Sigmoid colon (tissue), 7 donors: ENCODE measurements at places on chromosomes 4 and X.

DNA sequence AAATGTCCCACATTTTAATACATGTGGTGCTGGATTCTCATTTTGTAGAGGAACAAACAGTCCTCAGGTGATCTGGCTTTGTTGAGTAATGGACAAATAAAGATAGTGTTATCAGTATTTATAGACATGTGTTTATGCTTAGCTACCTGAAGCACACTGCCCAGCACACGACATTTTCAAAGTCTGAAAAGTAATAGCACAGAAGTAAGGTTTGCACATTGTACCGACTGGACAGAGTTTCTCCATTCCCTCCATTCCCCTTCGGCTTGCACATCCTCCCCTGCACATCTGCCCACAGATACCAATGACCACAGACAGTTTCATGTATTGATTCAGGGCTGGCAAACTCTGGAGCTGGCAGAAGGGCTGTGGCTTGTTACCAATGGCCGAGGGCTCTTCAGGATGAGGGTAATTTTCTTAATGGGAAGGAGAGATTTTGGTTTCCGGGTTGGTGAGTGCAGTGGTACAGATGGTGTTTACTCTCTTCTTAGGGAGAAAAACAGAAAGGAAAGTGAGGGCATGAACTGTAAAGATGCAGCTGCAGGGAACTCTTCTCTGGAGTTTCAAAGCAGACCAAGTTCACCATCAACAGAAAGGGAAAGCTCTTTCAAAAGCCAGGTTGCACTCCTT is 2.3 kb downstream of the GRPR start:
- H3K4me1 ChIP-seq, result no peaks in the 10 kb centered on the region
- no peak overlapping the region for H3K4me3 ChIP-seq
- no peak for DNase-seq

- no peak overlapping the region for H3K4me3 ChIP-seq
- no peaks in the 10 kb centered on the region for H3K4me1 ChIP-seq
- H3K27me3 ChIP-seq, result no peaks in the 10 kb centered on the region
Measured at GRCh38 chrX:101429934-101430333, 21.9 kb downstream of the HNRNPH2 start.

- no peaks in the 10 kb centered on the region for H3K4me1 ChIP-seq
- H3K4me3 ChIP-seq, result no peak overlapping the region
- no peak for DNase-seq
- H3K36me3 ChIP-seq, result no peaks in the 10 kb centered on the region
Measured at GRCh38 chr4:126328914-126329313, 1014.2 kb downstream of the FAT4 start.

DNA sequence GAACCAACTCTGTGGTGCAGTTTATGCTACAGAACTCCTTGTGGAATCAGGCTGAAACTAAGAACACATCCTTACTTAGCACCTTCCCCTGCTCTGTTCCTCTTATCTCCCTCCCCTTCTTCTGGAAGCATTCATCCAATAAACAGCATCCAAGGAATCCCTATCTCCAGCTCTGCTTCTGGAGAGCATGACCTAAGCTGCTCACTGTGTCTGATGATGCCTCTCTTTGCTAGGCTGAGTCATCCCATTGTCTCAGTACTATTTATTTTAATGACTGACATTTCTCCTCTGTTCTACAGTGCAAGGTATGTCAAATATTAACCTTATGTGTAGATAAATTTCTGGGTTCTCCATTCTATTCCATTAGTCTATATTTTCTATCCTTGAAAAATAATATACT is 71.2 kb downstream of the BEND2 start:
- H3K4me1 ChIP-seq, result no peaks in the 10 kb centered on the region
- no peaks in the 10 kb centered on the region for H3K36me3 ChIP-seq
- no peak overlapping the region for H3K27ac ChIP-seq
- H3K4me3 ChIP-seq, result no peak overlapping the region
- no peaks in the 10 kb centered on the region for H3K27me3 ChIP-seq

DNA sequence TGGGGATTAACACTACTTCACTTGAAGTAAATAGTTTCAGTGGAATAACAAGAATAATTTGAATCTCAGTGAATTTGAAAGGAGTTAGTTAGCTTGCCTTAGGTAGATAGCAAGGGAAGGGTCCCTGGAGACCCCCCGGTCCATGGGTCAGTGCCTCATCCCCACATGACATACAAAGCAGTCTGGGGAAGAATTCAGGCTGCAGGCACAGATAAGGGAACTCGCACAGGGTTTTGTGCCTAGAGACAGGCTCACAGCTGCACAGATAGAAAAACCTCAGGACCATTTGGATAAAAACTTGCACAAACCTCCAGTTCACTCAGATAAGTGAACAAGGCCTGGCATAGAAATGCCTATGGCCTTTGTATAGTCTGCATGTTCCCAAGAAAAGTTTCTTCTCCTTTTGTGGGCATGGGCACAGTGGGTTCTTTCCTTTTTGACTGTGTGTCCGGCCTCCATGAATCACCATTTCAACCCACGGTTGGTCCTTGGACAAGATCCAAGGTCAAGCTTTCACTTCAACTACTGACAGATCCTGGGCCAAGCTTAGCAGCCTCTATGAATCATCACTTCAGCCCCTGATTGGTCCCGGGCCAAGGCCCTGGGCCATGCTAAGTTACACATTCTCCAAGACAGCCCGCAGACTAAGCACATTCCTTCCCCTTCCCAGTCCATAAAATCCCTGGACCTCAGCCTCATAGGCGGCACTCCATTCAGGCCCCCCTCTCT is 108.3 kb upstream of the KLHL4 start:
- no peak overlapping the region for H3K4me3 ChIP-seq
- H3K27ac ChIP-seq, result no peak overlapping the region
- DNase-seq, result peak; percentile 71
- H3K4me1 ChIP-seq, result peaks cover 14% of the 10 kb centered on the region
- no peaks in the 10 kb centered on the region for H3K27me3 ChIP-seq

DNA sequence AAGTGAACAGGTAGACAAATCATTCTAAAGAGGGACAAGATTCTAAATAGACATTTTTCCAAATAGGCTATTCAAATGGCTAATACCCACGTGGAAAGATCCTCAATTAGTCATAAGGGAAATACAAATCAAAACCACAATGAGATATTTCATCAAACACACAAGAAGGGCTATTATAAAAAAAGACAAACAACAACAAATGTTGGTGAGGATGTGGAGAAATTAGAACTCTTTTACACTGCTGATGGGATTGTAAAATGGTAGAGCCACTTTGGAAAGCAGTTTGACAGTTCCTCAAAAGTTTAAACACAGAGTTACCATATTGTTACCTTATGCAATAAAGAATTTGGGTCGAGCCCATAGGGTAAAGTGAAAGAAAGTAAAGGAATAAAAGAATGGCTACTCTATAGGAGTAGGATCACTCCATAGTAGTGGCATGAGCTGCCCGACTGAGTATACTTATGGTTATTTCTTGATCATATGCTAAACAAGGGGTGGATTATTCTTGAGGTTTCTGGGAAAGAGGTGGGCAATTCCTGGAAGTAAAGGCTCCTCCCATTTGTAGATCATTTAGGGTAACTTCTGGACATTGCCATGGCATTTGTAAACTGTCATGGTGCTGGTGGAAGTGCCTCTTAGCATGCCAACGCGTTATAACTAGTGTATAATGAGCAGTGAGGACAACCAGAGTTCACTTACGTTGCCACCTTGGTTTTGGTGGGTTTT is 58.9 kb upstream of the FAM9C start:
- no peaks in the 10 kb centered on the region for H3K36me3 ChIP-seq
- H3K4me1 ChIP-seq, result no peaks in the 10 kb centered on the region
- H3K27ac ChIP-seq, result no peak overlapping the region
- no peak for DNase-seq
- H3K4me3 ChIP-seq, result no peak overlapping the region

DNA sequence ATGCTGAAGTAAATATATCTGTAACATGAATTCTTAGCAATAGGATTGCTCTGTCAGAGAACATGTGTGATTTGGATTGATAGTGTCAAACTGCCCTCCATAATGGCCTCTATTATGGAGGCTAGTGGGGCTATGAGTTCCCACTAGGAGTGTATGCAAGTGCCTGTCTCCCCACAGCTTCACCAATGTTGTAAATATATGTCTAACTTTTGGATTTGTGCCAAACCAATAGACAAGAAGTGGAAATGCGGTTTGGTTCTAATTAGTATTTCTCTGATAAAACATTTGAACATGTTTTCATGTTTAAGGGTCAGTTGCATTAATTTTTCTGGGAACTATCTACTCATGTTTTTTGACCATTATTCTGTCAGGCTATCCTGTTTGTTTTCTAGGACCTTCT is 28.1 kb downstream of the GPAT3 start:
- H3K4me3 ChIP-seq, result no peak overlapping the region
- H3K27me3 ChIP-seq, result no peaks in the 10 kb centered on the region
- no peaks in the 10 kb centered on the region for H3K36me3 ChIP-seq
- H3K27ac ChIP-seq, result no peak overlapping the region

- H3K4me1 ChIP-seq, result peaks cover 11% of the 10 kb centered on the region
- H3K27ac ChIP-seq, result peak overlapping the region; percentile 91
- no peaks in the 10 kb centered on the region for H3K27me3 ChIP-seq
- H3K4me3 ChIP-seq, result peak overlapping the region; percentile 67
Measured at GRCh38 chrX:154517101-154517781, 1.2 kb upstream of the FAM3A start.

DNA sequence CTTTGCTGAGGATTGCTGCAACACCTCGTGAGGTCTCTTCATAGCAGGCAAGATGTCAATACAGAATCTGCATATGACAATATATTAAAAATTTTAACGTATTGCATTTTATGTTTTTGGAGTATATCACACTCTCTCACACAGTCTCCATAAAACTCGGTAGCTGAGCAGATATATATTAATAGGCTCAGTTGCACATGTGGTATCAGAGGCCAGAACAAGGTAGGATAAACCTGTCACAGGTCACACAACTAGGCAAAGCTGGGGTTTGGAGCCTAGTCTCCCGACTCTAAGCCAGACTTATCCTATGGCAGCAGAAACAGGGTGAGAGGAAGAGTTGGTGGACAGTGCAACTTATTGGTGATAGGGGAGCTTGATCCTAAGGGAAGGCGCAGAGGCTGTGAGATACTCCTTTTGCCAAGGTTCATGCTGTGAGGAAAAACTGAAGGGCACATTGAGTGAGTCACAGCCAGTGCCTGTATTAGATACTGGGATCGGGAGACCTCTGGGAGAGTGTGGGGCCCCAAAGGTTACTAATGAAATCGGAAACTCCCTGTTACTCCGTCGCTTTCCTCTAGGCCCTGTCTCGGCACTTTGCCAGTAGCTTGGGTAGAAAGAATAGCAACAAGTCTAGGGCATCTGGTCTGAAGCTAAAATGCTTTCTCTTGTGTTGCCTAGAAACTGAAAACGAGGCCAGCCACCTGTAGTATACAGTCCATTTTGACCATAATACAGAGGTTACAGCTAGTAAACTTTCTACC is 195.7 kb downstream of the ARHGAP10 start:
- peaks cover 23% of the 10 kb centered on the region for H3K4me1 ChIP-seq
- no peak overlapping the region for H3K4me3 ChIP-seq
- H3K27ac ChIP-seq, result peak overlapping the region; percentile 75
- DNase-seq, result peak; percentile 73
- H3K27me3 ChIP-seq, result no peaks in the 10 kb centered on the region
- no peaks in the 10 kb centered on the region for H3K36me3 ChIP-seq
